ENCODE measurements at places on chromosomes 2 and 18.

GRCh38 chr2:169525434-169525833 lies 15.9 kb downstream of the KLHL41 start:
- DNase-seq: no peak

DNA sequence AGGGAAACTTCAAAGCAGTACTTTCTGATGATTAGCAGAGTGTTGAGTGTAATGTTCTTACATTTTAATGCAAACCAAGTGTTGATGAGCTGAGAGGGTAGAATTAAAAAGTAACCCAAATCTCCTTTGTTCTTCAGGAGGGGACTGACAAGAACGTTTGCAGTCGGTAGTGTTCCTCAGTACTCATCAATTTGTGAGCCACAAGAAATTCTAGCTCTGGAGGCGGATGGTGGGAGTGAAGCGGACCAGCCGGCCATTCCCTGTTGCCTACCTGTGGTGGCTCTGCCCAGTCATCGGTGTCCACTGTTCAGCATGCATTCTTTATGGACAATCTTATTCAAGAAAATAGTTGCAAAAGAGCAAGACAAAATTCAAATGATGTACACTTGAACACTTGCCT lies 438.6 kb upstream of the POU3F3 start:
- DNase-seq: no peak

- DNase-seq: no peak
Measured at GRCh38 chr2:181073896-181074295, 93.5 kb downstream of the UBE2E3 start.

DNA sequence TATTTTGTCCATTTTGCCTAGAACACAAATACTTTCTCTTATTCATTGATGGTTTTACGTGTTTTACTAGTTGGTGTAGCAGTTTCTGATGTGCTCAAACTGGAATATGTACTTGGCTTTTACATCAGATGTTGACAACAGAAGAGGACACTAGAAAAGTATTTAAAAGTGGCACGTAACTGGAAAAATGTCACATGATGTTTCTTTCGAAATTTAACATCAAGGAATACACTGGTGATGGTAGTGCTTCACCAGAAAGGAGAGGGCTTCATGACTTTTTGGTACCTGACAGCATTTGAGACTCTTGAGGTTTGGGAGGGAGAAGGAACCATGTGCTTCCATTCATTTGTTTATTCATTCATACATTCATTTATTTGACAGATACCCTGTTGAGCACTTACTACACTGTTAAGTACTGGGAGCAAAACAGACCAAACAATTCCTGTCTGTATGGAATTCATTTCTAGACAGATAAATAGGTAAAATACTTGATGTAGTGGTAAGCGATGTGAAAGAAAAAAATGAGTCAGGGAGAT lies 1.5 kb downstream of the GIGYF2 start:
- no peak for DNase-seq

GRCh38 chr2:74300506-74300905 lies 42.7 kb downstream of the SLC4A5 start:
- no peak for DNase-seq

DNA sequence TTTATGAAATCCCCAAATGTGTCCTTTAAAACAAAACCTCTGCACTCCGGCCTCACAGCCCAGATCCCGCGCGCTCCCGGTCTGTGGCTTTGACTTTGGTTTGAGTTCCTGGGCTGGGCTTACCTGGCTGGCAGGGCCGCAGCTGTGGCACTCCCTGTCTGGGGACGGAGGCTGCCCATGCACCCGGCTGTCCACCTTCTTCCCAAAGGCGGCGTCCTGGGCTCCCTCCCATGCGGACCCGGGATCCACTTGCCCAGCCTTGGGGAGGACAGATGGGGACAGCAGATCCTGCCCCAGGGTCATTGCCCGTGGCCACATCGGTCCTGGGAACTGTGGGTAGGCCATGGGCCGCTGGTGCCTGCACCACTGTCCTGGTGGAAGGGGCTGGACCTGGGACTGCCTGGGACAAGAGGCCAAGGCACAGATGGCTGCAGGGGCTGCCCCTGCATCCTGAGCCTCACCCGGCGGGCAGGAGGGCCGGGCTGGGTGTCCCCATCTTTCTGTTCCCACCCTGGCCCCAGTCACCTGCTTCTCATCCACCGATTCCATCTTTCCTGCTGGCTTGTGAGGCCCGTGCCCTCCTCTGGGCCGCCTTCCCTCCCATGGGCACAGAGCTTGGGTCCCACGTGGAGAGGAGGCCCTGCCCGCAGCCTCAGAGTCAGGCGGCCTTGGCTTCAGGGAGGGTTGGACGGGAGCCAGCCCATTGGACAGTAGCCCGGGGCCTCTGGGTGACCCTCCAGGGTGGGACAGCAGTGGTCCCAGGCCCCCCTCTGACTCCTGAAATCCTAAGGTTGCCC lies 27.7 kb downstream of the NFATC1 start:
- no peak for DNase-seq

GRCh38 chr2:207663870-207664545 lies 38.8 kb upstream of the METTL21A start:
- DNase-seq: no peak

DNA sequence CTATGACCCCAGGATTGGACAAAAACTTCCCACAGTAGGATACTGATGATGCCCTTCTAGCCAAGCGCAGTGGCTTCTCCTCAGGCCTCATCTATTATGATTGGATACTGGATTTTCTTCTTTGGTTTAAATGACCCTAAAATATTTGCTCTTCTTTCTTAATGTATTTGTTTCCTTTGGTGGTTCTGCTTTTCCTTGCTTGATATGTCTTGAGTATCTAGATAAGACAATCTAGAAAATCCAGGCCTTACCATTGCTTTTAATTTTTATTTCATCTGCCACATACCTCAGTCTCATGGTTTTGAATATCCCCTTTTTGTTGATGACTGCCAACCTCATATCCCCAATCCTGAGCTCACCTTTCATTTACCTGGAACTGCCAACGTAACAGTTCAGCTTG lies 35.6 kb downstream of the OTOF start:
- no peak for DNase-seq

Data from stimulated activated effector memory CD8-positive, alpha-beta T cell treated with anti-CD3 and anti-CD28 coated beads, Interleukin-12 subunit alpha, Interleukin-12 subunit beta, amount 100 ng/mL, for 72 hours (primary cell).